ENCODE measurements at places on chromosomes 7 and 10. TPM values are rescaled to one million over a fixed set of nuclear protein-coding genes. Genes with fewer than 3 reads are reported as not detected.

The C10orf62 gene
- not detected for total RNA-seq

The GJD4 gene
- not detected for total RNA-seq

The MKI67 gene
- total RNA-seq, result 85.4 TPM

The ITIH5 gene
- 0.64 TPM for total RNA-seq

The CXCL12 gene
- total RNA-seq, result 0.81 TPM

The GDF2 gene
- not detected for total RNA-seq

The GATA3 gene
- total RNA-seq, result 2.3 TPM
